ENCODE measurements at places on chromosomes 4 and X. TPM values are rescaled to one million over a fixed set of nuclear protein-coding genes. Genes with fewer than 3 reads are reported as not detected.

Gene PF4V1
- not detected for total RNA-seq

Gene FATE1
- not detected for total RNA-seq

DNA sequence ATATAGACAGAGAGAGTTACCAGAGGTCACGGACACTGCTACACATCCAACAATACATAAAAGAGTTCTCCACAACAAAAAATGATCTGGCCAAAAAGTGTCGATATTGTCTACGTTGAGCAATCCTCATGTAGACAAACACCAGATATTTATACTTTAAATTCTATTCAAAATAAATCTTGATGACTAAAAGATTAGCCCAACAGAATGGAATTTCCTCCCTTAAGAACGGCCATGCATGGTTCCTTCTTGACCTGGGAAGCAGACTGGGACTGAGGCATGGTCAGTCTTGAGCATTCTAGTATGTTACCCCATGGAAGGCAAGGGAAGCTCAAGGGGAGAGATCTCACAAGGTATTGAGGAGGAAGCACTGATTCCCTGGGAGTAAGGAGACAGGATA, 43.5 kb downstream of the LHFPL1 start:
- DNase-seq = no peak

- DNase-seq = no peak
These were observed 57.3 kb downstream of the SEPTIN11 start for GRCh38 chr4:77006753-77007353.

DNA sequence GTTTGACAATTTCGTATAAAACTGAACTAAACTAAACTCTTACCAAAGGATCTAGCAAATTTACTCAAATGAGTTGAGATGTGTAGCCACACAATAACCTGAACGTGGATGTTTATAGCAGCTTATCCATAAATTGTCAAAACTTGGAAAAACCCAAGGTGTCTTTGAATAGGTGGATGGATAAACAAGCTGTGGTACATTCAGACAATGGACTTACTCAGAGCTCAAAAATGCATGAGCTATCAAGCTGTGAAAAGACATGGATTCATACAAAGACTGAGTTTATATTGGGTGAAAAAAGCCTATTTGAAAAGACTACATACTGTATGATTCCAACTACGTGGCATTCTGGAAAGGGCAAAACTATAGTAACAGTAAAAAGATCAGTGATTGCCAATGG, 69.5 kb downstream of the LARP1B start:
- DNase-seq = no peak

- DNase-seq = no peak
These were observed 97.0 kb upstream of the PDHA2 start for GRCh38 chr4:95742872-95743271.

DNA sequence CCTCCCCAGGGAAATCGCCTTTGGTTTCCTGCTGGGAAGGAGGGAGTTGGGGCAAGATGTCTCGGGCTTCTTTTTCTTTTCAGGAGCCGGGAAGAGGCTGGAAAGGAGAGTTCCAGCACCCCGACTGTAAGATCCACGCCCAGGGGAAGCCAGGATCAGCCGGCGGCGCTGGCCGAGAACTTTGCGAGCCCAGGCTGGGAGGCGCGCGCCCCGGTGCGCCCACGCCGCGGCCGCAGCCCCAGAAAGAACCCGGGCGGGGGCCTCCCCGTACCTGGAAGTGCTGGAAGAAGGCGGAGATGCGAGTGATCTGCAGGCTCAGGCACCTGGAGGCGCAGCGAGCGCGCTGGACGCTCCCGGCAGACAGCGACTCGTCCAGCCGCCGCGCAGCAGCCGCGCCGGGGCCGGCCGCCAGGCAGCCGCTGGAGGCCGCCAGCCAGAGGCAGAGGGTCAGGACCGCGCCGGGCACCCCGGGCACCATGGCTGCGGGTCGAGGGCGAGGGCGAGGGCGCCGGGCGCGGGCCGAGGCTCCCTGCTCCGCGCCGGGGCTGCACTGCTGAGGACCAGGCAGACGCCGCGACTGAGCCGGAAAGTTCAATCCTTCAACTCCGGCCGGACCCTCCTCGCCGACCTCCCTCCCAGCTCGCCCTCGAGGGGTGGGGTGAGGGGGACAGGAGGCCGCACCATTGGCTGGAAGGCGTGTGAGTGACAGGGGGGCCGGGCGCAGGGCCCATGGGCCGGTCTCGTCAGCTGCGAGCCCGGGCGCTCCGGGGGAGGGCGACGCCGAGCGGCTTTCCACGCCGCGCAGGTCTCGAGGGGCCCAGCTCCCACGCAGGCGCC, at the start of gene ANOS1:
Gene ANOS1 (minus strand): TSS at position 579 of the 837 bp plus-strand sequence. CDS start 101 bp downstream, at position 478.
- DNase-seq = no peak

Measured in ascending aorta (tissue), 2 donors.